ENCODE measurements at places on chromosomes 12 and 14. TPM values are rescaled to one million over a fixed set of nuclear protein-coding genes. Genes with fewer than 3 reads are reported as not detected.

IAPP gene
- not detected for total RNA-seq

HOXC11 gene
- total RNA-seq, result not detected

DBX2 gene
- not detected for total RNA-seq

TMEM119 gene
- 0.30 TPM for total RNA-seq
